ENCODE measurements at places on chromosomes 5 and 9.

DNA sequence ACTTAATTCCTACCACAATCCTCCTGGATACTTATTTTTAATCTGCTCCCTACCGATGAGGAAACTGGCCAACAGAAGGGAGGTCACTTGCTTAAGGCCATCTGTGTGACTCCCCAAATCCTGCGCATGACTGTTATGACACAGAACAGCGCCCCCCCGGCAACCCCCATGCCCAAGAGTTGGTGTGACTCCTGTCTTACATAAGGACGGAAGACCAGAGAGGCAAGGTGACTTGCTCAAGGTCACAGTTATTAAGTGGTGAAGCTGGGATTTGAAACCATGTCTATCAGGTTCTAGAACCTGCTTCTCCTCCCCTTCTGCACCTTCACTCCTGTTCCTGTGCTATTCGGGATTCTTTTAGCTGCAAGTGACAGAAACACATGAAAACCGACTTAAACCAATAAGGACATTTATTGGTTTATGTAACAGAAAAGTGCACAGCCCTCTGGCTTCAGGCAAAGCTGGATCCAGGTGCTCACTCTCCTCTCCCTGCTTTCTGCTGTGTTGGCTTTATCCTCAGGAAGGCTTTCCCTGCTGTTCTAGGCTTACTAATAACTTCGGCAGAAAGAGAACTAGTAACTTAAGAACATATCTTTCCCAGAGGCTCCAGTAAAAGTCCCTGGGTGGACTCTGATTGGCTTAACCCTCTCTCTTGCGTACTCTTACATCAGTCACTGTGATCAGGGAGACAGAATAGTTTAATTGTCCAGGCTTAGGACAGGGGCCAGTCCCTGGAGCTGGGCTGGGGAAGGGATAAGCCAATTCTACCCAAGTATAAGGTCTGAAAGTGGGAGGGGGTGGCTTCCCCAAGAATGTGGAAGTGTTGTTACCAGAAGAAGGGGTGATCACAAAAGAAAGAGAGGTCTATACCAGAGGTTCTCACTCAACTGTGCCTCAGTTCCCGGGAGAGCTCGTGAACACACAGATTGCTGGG lies 43.7 kb downstream of the FGF18 start:
- no peak for DNase-seq

GRCh38 chr9:4309806-4310205 lies 9.9 kb upstream of the GLIS3 start:
- no peak for DNase-seq

DNA sequence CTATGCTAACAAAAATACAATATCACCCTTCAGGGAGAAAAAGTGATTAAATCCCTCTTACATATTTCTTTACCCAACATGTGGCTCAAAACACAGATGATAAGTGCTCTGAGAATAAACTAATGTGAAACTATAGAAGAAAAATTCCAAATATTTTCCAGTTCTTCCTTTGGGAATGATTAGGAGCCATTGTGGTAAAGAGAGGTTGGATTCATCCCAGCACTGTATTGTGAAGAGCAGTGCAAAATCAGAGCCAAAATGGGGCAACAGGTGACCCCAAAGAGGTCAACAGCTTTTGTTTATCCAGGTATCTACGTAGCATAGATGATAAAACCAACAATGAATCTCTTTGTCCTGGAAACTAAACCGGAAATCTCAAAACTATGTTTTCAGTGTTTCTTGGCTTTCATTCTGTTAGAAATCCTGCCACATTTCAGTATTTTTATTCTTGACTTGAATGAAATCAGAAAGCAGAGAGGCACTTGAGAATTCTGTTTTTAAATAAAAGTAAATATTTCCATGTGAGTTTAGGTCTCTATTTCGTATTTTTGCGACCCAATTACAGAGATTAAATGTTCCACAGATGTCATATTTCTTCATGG lies 120.4 kb upstream of the FST start:
- DNase-seq, result no peak

DNA sequence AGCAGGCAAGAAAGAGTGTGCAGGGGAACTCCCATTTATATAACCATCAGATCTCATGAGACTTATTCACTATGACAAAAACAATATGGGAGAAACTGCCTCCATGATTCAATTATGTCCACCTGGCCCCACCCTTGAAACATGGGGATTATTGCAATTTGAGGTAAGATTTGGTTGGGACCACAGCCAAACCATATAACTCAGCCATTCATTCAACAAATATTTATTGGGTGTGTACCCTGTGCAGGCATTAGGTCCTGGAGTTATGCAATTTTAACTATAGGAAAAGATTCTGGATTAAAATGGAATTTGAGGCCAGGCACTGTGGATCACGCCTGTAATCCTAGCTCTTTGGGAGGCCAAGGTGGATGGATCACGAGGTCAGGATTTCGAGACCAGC lies 124.2 kb upstream of the GAS1 start:
- DNase-seq, result no peak

DNA sequence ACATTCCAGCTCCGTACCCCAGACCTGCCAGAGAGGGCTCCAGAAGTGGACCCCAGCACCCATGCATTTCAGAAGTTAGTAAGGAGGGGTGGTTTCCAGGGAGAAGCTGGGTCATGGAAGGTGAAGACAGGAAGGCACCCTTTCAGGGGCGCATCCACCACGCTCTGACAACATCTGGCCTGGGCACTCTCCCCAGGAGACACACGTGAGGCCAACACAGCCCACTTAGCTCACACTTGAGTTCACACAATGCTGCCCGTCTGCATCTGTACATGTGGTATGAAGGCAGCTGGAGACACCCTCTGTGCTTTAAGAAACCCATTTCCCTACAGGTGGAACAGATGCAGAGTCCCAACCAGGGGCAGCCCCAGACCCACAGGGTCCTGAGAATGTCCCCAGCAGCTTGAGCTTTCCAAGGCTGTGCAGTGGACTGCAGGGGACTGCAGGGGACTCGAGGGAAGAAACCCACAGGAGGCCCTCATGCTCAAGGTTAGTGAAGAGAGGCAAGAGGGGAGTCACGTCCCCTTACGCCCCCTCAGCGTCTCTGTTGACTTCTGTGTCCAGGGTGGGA lies 326.8 kb upstream of the IRX1 start:
- DNase-seq, result no peak

DNA sequence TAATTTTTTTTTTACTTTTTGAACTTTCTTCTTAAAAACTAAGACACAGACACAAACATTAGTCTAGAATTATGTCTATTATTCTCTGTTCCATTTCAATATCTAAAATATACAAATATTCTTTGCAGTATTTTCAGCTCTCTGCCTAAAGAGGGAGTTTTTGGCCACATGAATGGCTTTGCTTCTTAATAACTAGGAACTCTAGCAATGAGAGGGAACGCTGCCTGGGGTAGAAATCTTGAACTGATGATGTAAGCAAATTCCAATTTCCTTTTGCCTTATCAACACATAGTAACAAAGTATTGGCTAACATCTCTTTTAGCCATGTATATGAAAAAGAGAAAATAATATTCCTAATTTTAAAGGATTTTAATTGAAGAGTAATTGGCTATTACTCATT lies 51.9 kb downstream of the SLC25A46 start:
- DNase-seq, result no peak

DNA sequence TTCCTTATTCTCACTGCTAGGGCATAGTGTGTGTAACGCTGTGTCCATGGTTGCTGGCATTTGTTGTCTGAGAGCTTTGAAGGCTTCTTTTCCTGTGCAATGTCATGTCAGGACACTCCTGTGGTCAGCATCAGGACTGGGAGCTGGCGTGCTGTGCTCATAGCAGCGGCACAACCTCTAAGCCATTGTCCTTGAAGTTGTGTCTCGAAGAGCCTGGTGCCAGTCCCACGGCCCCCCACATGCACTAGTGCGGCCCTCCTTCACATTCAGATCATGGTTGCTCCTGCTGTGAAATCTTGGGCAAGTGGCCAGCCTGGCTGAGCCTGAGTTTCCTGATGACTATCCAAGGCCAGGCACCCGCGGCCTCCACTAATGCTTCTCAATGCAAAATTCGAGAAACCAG lies 32.4 kb downstream of the PDZD2 start:
- no peak for DNase-seq

- no peak for DNase-seq
Observed at GRCh38 chr9:32518276-32518675, 7.7 kb downstream of the RIGI start.

DNA sequence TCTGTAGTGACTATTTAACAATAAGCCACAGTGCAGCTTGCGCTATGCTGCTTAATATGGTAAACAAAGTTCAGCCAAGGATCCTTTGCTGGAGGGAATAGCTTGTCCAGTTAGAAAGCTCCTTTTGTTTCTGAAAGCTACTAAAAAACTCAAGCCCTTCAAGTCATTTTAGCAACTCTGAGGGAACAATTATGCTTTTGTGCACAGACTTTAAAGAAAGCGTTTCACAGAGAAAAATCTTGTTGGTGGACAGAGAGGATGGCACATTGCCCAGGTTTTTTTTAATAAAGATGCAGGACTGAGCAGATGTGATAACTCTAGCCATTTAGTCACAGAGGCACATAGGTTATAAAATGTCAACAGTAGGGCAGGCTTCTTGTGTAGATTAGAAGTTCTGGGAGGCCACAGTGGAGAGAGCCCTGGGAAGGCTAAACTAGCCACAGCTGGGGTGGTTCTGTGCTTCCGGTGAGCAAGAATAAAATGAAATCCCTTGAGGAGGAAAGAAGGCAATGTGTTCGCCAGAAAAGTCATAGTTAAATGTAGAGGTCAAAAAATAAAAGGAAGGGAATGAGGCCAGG lies 63.4 kb downstream of the ALDH7A1 start:
- DNase-seq, result no peak

- no peak for DNase-seq
Observed at GRCh38 chr9:82797534-82797933, 265.4 kb downstream of the RASEF start.

- DNase-seq, result no peak
Observed at GRCh38 chr5:103587185-103587748, 24.7 kb upstream of the NUDT12 start.

GRCh38 chr9:137482094-137482781 lies 23.1 kb upstream of the NSMF start:
- no peak for DNase-seq

DNA sequence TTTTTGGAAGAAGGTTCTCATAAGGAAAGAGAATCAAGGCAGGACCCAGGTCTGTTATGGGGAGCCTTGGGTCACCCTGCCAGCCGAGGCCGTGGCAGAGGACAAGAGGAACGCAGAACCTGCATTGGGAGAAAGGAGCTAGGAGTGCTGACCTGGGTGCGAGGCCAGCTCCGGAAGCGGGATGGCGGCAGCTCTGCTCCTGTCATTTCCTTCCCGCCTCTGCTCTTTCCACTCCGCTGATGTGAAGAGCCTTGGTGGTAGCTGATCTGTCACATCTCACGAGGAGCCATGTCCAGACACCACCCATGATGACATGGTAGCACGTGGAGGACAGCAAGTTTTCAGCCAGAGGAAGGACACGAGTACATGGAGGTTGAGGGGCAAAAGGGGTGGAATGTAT lies 109.5 kb upstream of the COL5A1 start:
- no peak for DNase-seq

- DNase-seq, result no peak
Observed at GRCh38 chr5:76194340-76194739, 111.2 kb downstream of the SV2C start.

GRCh38 chr9:134891713-134892112 lies 11.1 kb downstream of the FCN2 start:
- DNase-seq, result no peak

DNA sequence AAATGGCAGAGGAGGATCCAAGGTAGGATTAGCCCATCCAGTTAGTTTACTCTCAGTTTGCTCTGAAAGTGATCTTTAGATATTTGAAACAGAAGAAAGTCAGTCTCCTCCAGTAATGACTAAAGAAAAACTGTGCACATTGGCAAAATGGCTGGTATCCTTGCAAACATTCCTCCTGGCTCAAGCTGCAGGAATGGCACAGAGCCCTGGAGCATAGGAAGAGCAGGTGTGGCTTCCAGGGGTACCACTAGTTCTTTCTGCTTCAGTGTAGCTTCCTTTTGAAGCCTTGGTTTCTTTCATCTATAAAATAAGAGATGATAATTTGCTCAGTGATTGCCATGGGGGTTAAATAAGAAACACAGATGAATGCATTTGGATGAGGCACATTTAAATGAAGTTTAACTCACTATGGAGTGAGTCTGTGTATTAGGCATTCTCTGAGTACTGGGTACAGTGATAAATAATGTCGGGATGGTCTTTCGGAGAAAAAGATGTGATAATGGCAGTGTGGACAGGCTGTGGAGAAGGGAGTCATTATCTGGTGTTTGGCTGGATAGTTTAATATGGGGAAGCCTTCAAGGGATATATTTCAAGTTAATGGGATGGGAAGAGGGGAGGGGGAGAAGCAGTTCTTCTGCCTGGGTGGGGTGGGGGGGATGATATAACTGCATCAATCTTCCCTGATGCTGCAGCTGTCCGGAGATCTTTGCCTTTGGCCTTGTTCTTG lies 217.3 kb upstream of the KLF4 start:
- DNase-seq, result no peak

DNA sequence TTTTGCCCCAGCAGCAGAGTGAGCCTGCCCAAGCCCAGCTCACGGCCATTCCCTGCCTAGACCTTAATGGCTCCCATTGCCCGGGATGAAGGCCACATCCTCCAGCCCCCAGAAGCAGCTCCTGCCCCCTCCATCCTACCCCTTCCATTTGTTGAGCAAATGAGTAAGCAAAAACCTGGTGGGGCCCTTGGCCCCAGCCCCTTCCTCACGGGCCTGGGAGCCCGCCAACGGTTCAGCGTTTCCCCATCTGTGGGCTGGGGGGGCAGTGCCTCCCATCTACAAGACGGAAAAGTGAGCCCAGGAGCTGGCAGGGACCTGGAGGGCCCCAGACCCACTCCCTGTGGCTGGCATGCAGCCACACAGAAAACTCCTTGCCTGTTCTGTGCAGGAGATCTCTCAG lies 4.4 kb downstream of the CCDC187 start:
- no peak for DNase-seq

- no peak for DNase-seq
Observed at GRCh38 chr5:52521236-52521635, 266.5 kb upstream of the ITGA1 start.

DNA sequence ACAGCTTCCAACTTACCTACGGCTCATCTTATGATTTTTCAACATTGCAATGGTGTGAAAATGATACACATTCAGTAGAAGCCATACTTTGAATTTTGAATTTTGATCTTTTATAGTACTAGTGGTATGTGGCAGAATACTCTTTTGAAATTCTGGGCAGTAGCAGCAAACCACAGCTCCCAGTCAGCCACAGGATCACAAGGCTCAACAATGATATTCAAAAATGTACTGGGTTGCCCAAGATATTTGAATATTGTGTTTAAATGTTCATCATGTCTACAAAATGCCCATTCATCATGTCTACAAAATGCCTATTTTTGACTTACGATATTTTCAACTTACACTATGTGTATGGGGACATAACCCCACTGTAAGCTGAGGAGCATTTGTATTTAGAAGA lies 81.3 kb upstream of the PRR16 start:
- DNase-seq, result no peak

GRCh38 chr5:75168026-75168735 lies 68.5 kb downstream of the ANKRD31 start:
- DNase-seq, result no peak

- DNase-seq, result no peak
Observed at GRCh38 chr9:76322810-76323209, 71.4 kb downstream of the RFK start.

- DNase-seq, result no peak
Observed at GRCh38 chr9:99567436-99567835, 254.2 kb upstream of the NR4A3 start.

GRCh38 chr5:122730037-122730436 lies 44.8 kb upstream of the SNX2 start:
- DNase-seq, result no peak
